ENCODE measurements at places on chromosomes 7 and 10.
A peak's percentile ranks its signal among the peaks of the same experiment; 100 is the strongest.

DNA sequence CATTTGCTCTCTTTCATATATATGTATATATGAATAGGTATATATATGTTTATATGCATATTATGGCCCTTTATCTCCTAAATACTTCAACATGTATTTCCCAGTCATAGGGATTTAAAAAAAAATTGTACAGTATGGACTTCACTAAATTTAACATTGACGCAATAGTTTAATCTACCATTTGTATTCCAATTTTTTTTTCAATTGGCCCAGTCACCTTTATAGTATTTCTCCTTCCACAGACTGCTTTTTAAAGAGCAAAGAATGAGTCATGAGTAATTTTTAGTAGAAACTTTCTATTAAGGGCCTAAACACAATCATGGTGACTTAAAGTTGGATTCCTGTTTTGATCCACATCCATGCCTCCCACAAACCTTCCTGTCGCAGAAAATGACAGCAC lies 20.5 kb downstream of the CCSER2 start:
- no peak for DNase-seq

GRCh38 chr10:132706701-132707100 lies 79.2 kb downstream of the NKX6-2 start:
- DNase-seq: no peak

DNA sequence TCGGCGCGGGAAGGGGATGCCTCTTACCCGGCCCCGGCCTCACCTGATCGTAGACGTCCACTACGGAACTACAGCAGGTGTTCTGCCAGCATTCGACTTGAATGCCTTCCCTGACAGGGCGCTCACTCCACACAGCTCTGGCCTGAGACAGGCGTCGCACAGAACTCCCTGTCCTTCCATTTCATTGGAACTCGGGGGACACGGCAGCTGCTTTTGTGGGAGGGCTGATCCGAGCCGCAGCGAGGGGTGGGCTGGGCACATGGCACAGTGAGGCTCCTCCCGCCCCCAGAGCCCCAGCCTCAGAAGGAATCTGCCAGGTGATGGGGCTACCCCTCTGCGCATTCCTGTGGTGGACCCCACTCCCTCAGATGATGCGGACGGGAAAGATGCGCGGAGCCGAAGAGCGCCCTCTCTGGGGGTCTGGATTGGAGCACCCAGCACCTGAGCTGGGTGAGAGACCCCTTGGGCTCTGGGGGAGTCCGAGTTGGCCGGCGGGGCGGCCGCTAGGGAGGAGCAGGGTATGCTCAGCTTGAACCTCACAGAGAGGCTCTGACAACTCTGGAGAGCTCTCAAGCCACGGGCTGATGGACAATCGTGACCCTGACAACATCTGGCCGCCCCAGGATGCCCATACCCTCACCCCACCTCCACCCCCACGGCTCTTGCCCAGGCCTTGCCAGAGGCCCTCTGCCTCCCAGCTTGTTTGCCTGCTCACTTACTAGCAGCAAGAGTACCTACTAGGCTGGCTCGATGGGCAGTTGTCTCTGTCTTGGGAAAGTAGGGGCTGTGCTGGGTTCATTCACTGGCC lies 36.6 kb downstream of the RASGEF1A start:
- DNase-seq: no peak

DNA sequence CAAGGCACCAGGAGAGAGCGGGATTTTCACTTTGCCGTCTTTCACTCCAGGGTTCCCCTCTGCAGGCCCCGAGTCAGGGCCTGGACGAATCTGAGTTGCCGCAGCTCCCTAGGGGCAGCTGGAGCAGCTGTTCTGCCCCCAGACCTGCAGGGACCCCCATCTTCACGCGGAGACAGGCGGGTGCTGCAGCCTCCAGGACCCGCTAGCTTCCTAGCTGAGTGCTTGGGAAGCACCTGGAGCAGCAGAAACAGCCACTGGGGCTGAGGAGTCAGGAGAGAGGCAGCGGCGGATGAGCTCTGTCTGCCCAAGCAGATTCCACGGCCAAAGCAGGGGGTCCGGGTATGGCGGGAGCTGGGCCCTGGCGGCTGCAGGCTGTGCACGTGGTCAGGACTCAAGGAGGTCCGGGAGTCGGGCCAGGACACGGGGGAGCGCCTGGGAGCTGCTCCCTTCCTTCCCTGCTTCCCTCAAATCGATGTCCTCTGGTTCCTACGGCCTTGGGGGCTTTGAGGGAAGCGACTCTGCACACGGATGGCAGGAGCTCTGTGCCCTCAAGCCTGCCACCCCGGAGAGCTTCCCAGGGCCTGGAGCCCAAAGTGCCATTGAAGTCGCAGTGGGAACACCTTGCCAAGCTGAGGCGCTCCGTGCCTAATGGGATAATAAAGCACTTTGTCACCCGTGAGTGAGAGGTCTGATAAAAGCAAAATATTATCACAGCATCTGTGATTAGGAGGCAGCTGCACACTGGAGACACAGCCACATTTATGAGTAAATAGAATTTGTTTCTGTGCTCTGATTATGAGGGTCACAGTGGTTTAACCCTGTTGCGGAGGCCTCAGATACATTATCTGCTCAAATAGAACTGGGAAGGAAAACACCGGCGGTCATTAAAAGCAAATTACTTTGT lies 17.2 kb downstream of the MNX1 start:
- DNase-seq: no peak

GRCh38 chr10:75061709-75062505 lies 49.5 kb upstream of the SAMD8 start:
- DNase-seq: no peak

GRCh38 chr10:3068968-3069737 lies 1.8 kb downstream of the PFKP start:
- no peak for DNase-seq

DNA sequence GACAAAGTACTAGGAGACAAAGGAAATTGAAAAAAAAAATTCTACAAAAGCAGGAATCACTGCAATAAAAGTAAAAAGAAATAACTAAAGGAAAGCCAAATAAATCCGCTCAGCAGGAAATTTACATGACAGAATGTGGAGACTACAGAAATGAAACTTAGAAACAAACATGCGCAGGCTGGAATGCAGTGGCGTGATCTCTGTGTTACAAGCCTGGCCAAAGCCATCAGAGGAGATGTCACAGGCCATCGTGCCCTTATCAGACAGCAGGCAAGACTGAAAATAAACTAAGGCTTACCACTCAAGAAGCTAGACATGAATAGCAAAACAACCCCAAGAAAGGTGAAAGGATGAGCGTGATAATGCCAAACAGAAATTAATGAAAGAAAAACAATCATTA lies 6.3 kb upstream of the CAMK2B start:
- DNase-seq: no peak

DNA sequence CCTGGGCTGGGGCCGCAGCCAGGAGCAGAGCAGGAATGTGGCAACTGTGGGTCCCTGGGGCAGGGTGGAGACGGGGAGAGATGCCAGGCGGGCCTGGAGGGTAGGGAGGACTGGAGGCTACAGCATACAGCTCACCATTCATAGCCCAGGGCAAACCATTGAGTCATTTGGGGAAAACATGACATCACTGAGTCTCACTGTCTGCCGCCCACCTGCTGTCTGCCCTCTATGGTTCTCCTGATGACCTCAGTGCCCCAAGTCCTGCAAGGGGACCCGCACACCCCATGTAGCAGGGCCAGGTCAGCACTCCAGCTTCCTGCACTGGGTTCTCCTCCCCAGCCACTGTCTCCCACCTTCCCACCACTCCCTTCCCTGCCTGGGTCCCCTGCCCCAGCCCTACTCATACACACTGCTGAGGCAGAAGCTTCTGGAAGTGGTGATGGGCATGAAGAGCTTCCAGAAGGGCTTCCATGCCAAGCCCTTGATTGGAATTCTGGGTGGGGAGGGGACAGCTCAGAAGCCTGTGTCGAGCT lies 10.4 kb downstream of the CHST3 start:
- DNase-seq: no peak

GRCh38 chr10:20970708-20971107 lies 73.6 kb upstream of the NEBL start:
- DNase-seq: no peak

GRCh38 chr7:55022002-55022985 lies 3.5 kb downstream of the EGFR start:
- DNase-seq: no peak

GRCh38 chr7:72152161-72153131 lies 259.7 kb downstream of the CALN1 start:
- DNase-seq: no peak

GRCh38 chr10:17256051-17256450 lies 28.0 kb downstream of the VIM start:
- DNase-seq: no peak

DNA sequence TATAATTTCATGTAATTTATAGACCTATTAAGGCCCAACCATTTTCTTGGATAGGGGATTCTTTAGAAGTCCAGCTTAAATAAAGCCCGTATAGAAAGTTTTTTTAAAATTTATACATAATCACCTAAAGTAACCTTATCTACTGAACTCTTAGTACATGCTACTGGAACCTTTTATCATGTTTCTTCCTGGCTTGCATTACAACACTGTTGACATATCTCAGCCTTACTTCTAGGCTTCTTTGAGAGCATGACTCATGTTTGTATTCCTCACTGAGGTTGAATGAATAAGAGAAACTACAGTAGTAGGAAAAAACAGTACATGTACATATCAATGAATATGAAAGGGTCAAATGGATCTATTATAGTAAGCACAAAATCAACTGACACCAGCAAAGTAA lies 8.2 kb upstream of the MAGI2 start:
- DNase-seq: no peak

GRCh38 chr7:153835103-153835502 lies 217.1 kb upstream of the DPP6 start:
- no peak for DNase-seq

- DNase-seq: no peak
Observed at GRCh38 chr10:16716051-16716450, 101.2 kb downstream of the RSU1 start.

- DNase-seq: no peak
Observed at GRCh38 chr7:120280743-120281142, 7.8 kb downstream of the KCND2 start.

DNA sequence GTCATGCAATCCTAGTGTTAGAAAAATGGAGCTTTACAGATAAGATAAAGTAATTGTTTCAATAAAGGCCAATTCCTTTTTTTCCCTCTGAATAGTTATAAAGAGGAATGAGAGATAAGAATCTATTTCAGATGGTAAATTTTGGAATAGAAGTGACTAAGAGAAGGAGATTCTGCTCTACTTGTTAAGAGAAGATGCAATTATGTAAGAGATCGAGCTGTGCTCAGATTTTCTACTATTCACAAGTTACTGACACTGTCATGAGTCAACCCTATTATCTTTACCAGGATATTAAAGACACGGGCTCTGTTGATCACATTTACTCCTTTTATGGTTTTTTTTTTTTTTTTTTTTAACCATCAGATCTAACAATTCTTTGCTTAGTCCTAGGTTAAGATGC lies 511.3 kb downstream of the ARL4A start:
- no peak for DNase-seq

- peak; percentile 67 for DNase-seq
Observed at GRCh38 chr7:101815826-101816594, 1.4 kb upstream of the CUX1 start.

GRCh38 chr10:32577448-32577847 lies 131.5 kb downstream of the CCDC7 start:
- DNase-seq: no peak

DNA sequence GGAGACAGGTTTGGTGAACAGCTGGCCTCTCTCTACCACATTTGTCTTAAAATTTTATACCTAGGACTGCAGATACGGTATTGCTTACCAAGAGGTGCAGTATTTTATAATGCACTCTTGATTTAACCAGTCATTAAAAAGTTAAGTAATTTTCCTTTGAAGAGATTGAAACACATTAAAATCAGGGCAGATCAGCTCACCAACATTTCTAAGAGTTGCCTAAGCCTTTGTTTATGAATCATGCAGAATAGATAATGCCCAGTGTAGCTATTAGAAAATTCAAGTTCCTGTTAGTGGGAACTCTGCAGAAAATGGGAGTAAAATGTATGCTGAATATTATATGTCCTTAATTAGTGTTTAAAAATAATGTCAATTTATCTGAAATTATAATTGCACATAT lies 140.2 kb upstream of the PRPS1L1 start:
- no peak for DNase-seq

DNA sequence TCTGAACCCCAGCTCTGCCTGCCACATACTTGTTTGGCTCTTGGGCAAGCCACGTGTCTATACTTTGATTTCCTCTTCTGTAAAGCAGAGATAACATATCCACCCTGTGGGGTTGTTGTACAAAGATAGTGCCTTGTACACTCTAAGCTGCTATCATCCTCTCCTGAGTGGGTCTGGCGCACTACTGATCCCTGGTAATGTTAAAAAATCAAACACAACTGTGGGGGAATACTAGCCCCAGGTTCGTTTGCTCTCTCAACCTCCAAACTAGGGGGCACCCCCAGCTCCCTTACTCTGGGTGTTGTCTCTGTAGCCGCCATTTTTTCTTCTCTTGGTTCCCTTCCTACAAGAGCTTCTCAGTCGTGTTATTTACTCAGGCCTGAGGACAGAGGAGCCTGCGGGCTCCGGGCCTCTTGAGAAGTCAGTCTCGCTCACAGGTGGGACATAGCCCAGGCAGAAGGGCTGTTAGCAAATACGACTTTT lies 1.0 kb downstream of the POLM start:
- DNase-seq: peak; percentile 46

DNA sequence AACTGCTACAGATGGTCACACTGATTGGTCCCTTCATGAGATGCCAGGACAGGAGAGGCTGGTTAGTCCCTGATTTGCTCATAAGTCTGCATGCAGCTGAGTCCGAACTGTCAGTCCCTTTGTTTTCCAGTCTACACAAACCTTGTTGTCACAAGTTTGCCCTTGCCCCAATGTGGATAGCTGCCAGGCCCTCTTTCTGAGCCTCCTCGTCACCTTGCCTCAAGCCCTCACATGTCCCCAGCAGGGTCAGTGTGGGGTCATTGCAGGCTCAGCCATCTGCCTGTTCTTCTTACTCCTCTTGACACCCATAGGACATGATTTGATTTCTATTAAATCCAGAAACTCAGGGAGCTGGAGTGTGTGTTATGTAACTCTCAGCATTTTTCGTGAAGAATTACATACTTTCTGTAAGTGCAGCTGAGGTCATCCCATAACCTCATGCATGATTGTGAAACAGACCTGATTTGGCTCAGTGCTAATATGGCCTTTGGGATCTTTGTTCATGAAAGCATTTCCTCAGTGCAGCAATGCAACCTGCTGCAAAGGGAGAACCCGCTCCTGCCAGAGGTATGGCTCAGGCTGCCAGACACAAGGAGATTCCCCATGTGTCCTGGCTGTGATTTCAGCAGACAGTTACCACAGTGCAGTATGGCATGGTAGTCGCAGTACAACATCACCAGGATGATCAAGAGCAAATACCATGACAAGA lies 70.0 kb upstream of the ZMIZ2 start:
- no peak for DNase-seq

- DNase-seq: no peak
Observed at GRCh38 chr10:110534571-110534970, 32.9 kb upstream of the SMC3 start.

GRCh38 chr10:50582046-50582445 lies 41.7 kb downstream of the SGMS1 start:
- DNase-seq: no peak

DNA sequence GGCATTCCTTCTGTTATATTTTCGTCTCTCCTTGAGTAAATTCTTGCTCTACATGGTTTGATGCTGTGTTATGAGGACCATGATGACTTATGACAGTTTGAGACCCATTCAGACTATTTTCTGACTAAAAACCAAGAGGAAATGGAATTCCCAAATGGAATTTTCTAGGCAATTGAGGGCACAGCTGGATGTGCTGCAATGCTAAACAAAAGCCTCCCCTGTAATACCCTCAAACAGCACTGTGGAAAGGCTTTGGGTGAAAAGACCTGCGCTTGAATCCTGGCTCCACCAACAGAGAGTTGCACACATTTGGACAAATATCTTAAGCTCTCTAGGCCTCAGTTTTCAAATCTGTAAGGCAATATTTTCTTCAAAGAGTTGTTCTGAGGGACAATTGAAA lies 129.1 kb downstream of the PRKG1 start:
- no peak for DNase-seq

GRCh38 chr7:157272351-157273207 lies 64.2 kb upstream of the DNAJB6 start:
- no peak for DNase-seq
